ENCODE measurements at places on chromosomes 6 and 20.
A peak's percentile ranks its signal among the peaks of the same experiment; 100 is the strongest.

GRCh38 chr20:37384683-37385174 lies 38.8 kb downstream of the SRC start:
- peak; percentile 43 for DNase-seq

- DNase-seq, result no peak
Measured at GRCh38 chr6:26161322-26161721, 74.1 kb downstream of the HFE start.

GRCh38 chr20:40279390-40279789 lies 409.6 kb downstream of the MAFB start:
- DNase-seq, result no peak

- DNase-seq, result no peak
Measured at GRCh38 chr6:154210678-154211077, 145.9 kb downstream of the IPCEF1 start.

- DNase-seq, result no peak
Measured at GRCh38 chr20:45088247-45088646, 12.7 kb downstream of the KCNS1 start.

DNA sequence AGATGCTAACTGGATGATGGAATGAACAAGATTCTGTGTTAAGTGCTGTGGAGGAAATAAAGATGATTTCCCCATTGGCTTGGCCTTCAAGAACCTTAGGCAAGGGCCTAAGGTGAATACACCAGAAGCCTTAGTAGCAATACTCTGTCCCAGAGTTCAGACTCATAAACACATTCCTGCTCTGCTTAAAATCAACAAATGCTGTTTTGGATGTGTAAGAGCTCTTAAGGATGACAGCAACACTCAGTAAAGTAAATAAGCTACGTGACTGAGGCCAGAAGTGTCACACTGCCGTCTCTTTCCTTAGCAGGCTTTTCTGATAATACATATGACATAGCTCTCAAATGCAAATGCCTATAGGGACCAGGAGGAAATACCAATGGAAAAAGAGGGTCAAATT lies 90.6 kb downstream of the EYA2 start:
- DNase-seq, result no peak

DNA sequence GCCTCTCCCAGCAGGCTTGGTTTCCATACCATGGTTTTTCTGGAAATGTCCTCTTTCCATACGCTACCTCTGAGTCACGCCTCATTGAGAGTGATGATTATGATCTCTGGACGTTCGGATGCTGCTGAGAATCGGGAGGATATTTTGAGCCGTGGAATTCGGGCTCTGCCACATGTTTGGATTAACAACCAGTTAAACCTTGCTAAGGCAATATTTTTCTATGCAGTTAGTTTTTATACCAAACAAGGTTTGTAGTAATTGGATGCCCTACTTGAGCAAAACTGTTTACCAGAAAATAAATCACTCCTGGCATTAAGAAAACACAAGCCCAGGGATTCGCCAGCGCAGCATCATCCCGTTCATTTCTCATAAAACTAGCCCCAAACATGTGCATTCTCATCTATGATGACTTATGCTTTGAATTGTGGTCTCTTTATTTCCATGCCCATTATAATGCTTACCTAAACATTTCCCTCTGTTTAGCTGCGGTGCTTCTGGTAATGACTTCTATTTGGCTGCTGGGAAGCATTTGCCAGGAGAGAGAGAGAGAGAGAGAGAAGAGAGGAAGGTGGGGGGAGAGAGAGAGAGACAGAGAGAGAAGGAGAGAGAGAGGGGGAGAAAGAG lies 198.9 kb downstream of the CLIC5 start:
- DNase-seq, result no peak

- no peak for DNase-seq
Measured at GRCh38 chr6:140940251-140940925, 1192.3 kb upstream of the GJE1 start.

DNA sequence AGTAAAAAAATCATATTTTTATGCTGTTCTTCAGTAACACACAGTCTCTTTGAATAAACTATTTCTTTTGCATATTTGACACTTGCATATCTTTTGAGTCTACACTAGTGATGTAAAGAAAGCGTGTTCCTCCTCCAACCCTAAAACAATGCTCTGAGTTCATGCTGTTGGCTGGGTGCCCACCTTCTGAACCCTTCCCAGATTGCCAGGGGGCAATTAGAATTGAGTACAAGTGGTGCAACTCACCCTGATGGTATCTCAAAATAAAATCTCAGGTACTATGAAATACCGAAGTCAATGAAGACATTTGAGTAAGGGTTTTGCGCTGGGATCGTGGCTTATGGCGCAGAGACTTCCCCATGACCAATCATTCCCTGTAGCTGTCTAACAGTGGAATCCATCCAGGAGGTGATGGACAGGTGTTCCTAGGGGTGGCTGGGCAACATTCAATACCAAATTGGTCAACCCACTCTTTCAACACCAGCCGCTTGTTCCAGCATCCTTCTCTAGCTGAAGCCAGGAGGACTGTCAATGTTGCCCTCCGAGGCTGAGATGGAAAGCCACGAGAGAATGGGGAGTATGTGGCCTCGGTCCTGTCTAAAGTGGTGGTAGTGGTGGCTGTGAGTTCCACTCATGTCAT lies 94.4 kb upstream of the ZNFX1 start:
- DNase-seq, result no peak

DNA sequence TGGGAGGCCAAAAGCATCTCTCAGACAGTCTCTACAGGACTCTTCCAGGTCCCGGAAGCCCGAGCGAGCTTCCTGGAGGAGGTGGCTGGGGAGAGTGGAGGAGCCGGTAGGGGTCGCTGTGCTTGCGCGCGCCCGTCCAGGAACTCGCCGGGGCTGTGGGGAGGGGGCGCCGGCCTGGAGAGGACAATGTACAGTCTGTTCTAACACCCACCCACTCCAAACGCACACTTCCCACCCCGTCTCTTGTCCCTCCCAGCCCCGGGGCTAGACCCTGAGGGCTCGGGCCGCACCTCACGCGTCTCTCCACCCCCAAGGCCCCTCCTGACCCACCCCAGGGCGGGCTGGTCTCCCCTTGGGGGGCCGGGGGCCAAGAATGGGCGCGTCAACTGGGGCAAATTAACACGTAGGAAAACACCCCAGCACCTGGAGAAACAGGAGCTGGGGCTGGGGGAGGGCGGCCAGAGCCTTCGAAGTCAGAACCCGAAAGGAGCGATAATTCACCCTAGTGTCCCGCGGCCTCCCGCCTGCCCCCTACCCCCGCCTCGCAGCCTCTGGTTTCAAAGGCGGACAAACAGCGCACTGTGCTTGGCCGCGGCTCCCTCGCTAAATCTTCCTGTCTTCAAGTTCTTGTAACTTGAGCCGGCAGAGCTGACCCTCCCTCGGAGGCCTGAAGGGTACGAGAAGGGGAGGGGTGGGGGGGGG lies 103.2 kb upstream of the FOXP4 start:
- no peak for DNase-seq

- DNase-seq, result no peak
Measured at GRCh38 chr6:10451394-10451793, 36.5 kb upstream of the TFAP2A start.

DNA sequence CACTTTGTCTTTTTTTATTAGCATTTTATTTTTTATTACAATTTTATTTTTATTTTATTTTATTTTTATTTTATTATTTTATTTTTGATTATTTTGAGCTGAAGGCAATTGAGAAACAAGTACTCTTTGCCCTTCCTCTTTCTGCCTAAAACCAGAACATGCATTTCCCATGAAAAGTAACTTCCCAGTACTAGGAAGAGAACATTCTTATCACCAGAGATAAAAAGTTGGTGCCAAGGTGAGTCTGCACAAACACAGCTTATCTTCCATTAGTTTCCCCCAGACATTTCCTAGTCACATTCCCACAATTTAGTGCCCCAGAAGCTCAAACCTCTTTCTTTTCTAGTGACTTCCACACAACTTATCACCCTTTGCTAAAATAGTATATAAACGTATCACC lies 84.8 kb downstream of the CD24 start:
- no peak for DNase-seq

DNA sequence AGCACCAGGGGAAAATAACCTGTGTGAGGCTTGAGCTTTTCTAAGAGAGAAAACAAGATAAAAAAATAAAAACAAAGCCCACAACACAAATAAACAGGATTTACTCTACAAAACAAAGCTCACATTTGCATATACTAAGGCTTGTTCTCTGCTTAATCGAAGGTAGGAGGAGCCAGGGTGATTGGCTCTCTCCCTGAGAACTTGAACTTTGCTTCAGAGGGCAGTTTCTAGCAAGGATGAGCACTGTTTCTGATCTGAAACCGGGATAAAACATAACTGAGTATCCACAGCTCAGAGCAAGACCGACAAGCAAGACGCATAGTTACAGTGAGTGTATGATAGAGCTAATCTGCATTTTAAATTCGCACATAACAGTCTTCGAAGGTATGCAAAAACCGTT lies 200.6 kb downstream of the PRKN start:
- DNase-seq, result no peak

Measured in activated CD8-positive, alpha-beta memory T cell treated with anti-CD3 and anti-CD28 coated beads for 4 hours (primary cell).